ENCODE measurements at places on chromosomes 2 and 18. TPM values are rescaled to one million over a fixed set of nuclear protein-coding genes. Genes with fewer than 3 reads are reported as not detected.

CEBPZ gene
- total RNA-seq, result 70.8 TPM

TFCP2L1 gene
- total RNA-seq, result not detected

SNRNP27 gene
- total RNA-seq, result 54.4 TPM

LBX2 gene
- 4.1 TPM for total RNA-seq

PTPRM gene
- 110 TPM for total RNA-seq

C2orf68 gene
- 15.0 TPM for total RNA-seq

FRZB gene
- 0.62 TPM for total RNA-seq

SCTR gene
- total RNA-seq, result not detected

DSG4 gene
- total RNA-seq, result not detected

GAD1 gene
- total RNA-seq, result 1.1 TPM

SIX2 gene
- not detected for total RNA-seq

TUBB8B gene
- not detected for total RNA-seq

REL gene
- total RNA-seq, result 12.6 TPM

USP14 gene
- 15.1 TPM for total RNA-seq

CTLA4 gene
- total RNA-seq, result 2.9 TPM

CKAP2L gene
- 6.5 TPM for total RNA-seq

NYAP2 gene
- total RNA-seq, result not detected

TXNDC2 gene
- total RNA-seq, result not detected

SAG gene
- not detected for total RNA-seq

ZNF512 gene
- 17.6 TPM for total RNA-seq

FOXD4L1 gene
- total RNA-seq, result not detected

HOXD10 gene
- total RNA-seq, result not detected

SCN2A gene
- 0.34 TPM for total RNA-seq

SCYGR4 gene
- total RNA-seq, result not detected

ATP8B1 gene
- total RNA-seq, result 1.9 TPM

USP34 gene
- 87.9 TPM for total RNA-seq

RNF103 gene
- 18.9 TPM for total RNA-seq

IL1B gene
- not detected for total RNA-seq

ELMOD3 gene
- 20.7 TPM for total RNA-seq

SPC25 gene
- total RNA-seq, result 6.9 TPM

BOLL gene
- not detected for total RNA-seq

EGR4 gene
- total RNA-seq, result not detected

CD8B gene
- not detected for total RNA-seq

RBKS gene
- 1.4 TPM for total RNA-seq

CNOT11 gene
- 57.4 TPM for total RNA-seq

SCG2 gene
- 7.1 TPM for total RNA-seq

TGFBRAP1 gene
- 53.4 TPM for total RNA-seq

WDR7 gene
- 25.8 TPM for total RNA-seq

LOXHD1 gene
- not detected for total RNA-seq

HOXD8 gene
- total RNA-seq, result not detected

SERPINB10 gene
- not detected for total RNA-seq

Data from melanocyte of skin (primary cell).